ENCODE measurements at places on chromosomes 7 and 10. TPM values are rescaled to one million over a fixed set of nuclear protein-coding genes. Genes with fewer than 3 reads are reported as not detected.

Gene HOXA1
- total RNA-seq, result not detected

Gene CRPPA
- total RNA-seq, result 17.6 TPM

Gene AKR1C2
- 8.4 TPM for total RNA-seq

Gene MMP21
- total RNA-seq, result 0.59 TPM

Gene TCAF2
- 3.2 TPM for total RNA-seq

Gene DOCK4
- 137 TPM for total RNA-seq

Gene SPACDR
- total RNA-seq, result 12.5 TPM

Gene DLX6
- 3.9 TPM for total RNA-seq

Gene CBLL1
- total RNA-seq, result 28.0 TPM

Gene KCNIP2
- total RNA-seq, result 123 TPM

Gene ZNF138
- 27.5 TPM for total RNA-seq

Gene PFKP
- 316 TPM for total RNA-seq

Gene ANKRD30A
- total RNA-seq, result 0.21 TPM

Gene LIPM
- not detected for total RNA-seq

Gene GHRHR
- 1.7 TPM for total RNA-seq

Gene GIMAP8
- 3.9 TPM for total RNA-seq

Gene ZPBP
- total RNA-seq, result not detected

Gene TMEM178B
- 48.4 TPM for total RNA-seq

Gene PIP
- total RNA-seq, result not detected

Gene WEE2
- total RNA-seq, result not detected

Gene RET
- total RNA-seq, result 19.5 TPM

Gene ADIRF
- total RNA-seq, result 41.3 TPM

Gene CCT6A
- 75.2 TPM for total RNA-seq

Gene LZTS2
- total RNA-seq, result 37.0 TPM
